HEK293T (cell line): ENCODE measurements at places on chromosomes 3 and 15.

- DNase-seq = no peak
These were observed 138.2 kb upstream of the IL12A start for GRCh38 chr3:159850481-159850880.

GRCh38 chr3:141561426-141562034 is 74.7 kb downstream of the RASA2 start:
- peak; percentile 36 for DNase-seq

GRCh38 chr3:195549931-195550519 is 6.9 kb upstream of the PPP1R2 start:
- no peak for DNase-seq

GRCh38 chr3:17745301-17745700 is 2.9 kb upstream of the TBC1D5 start:
- no peak for DNase-seq

DNA sequence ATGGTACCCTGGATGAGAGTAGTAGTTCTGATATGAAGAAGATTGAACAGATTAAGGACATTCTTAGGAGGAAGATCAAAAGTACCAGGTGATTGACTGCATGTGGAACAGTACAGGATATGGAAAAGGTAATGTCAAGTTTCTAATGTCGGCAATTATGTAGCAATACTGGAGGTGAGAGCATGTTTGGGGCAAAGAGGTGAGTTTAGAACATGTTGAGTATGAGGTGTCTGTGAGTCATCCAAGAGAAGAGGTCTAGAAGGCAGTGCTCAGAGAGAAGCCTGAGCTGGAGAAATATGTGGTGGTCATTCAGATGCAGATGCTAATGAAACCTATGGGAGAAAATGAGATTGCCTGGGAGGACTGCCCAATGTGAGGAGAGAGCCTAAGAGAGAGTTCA is 305.6 kb downstream of the ZBTB20 start:
- DNase-seq = no peak

DNA sequence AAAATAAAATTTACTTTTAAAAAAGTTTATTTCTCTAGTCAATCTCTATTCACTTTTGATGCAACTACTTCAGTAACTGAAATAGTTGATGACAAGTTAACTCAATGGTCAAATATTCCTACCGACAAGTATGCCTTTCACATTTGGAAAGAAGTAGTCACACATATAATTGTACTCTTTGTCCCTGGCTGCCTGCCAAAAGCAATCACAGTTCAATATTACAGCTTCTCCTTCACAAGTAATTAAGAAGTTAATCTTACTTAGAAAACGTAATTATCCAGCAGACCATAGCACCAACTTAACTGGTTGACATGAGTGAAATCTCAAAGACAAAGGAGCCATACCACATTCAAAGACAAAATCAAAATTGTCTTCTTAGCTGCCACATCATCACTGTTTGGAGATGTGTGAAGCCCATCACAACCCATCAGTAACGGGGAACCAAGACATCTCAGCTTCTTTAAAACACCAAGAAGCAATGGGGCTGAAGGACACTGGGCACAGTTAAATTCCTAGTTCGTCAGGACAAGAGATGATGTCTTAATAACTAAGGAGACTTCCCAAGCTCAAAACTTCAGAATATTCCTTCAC is 86.1 kb downstream of the PLCH1 start:
- no peak for DNase-seq

DNA sequence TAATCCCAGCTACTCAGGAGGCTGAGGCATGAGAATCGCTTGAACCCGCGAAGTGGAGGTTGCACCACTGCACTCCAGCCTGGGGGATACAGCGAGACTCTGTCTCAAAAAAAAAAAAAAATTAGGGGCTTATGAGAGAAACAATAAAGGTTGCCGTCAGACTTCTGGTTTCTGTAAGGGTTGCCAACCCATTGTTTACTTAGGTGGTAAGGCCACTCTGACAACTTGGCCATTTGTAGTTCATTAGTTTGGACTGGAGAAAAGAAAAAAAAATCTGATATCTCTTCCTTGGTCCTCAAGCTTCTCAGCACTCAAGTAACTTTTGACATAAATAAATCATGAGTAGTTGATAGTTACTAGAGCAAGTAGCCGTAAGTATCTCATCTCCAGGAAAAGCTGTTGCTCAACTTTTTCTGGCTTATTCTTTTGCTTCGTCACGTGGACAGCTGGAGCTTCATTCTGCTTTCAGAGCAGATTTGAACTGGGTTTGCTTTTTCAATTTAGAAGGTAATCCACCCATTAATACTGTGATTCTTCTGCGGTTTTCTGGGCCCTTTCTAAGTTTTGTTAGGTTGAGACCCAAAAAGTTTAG is 9.4 kb downstream of the SNX1 start:
- DNase-seq = no peak

GRCh38 chr3:21704796-21705195 is 46.2 kb downstream of the ZNF385D start:
- no peak for DNase-seq

DNA sequence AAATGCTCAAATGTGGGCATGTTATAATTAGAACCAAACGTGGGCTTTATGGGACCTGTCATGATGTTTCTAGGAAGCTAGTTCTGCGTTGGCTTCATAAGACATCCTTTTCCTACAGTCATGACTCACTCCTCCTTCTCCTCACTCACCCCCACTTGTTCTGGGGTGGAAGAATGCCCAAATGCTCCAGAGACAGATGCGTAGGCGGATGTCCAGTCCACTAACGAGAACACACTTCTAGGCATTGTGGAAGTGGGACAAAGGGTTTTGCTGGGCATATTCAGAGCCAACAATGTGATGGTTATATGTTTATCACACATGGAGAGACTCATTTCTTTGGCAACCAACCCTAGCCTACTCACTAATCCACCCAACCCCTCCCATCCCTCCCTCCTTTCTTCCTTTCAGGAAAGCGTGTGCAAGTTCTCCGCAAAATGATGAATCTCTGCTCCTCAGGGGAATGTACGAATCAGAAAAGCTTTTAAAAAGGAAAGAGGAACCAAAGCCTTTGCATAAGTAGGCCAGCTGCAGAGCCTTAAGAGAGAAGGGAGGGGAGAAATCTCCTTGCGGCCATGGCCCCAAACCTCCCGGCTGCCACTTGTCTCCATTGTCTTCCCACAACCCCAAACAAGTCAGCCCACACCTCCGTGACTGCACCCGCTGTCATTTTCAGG is 123.0 kb upstream of the SPRED1 start:
- no peak for DNase-seq

DNA sequence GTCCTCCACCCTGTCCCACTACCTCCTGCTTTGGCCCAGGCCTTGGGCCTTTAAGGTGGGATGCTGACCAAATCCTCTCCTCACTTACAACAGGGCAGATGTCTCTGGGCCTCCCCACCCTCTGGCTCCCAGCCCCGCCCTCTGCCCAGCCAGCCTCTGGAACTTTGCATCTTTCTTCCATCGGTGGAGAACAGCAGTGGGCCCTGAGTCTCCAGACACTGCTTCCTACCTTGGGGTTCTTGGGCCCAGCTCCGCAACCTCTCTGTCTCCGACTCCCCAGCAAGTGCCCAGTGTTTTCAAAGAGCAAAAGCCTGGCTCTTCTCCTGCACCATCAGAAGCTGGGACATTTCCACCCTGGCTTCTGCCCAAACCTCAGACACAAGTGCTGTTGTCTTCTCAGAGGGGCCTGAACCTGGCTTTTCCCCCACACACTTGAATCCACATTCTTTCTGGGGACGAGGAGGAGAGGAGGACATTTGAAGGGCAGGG is 33.1 kb downstream of the MRAS start:
- DNase-seq = no peak

GRCh38 chr3:141938011-141938500 is 61.6 kb downstream of the ATP1B3 start:
- DNase-seq = no peak

- DNase-seq = no peak
These were observed 11.5 kb downstream of the UBP1 start for GRCh38 chr3:33428734-33429133.

DNA sequence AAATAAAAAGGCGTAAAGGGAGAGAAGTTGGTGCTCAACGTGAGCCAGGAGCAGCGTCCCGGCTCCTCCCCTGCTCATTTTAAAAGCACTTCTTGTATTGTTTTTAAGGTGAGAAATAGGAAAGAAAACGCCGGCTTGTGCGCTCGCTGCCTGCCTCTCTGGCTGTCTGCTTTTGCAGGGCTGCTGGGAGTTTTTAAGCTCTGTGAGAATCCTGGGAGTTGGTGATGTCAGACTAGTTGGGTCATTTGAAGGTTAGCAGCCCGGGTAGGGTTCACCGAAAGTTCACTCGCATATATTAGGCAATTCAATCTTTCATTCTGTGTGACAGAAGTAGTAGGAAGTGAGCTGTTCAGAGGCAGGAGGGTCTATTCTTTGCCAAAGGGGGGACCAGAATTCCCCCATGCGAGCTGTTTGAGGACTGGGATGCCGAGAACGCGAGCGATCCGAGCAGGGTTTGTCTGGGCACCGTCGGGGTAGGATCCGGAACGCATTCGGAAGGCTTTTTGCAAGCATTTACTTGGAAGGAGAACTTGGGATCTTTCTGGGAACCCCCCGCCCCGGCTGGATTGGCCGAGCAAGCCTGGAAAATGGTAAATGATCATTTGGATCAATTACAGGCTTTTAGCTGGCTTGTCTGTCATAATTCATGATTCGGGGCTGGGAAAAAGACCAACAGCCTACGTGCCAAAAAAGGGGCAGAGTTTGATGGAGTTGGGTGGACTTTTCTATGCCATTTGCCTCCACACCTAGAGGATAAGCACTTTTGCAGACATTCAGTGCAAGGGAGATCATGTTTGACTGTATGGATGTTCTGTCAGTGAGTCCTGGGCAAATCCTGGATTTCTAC is at the start of gene RARB:
Gene RARB, plus strand, starts transcription at position 322 of the 847 bp plus-strand sequence. Its CDS starts 469 bp downstream, at position 791.
- DNase-seq = peak; percentile 83

DNA sequence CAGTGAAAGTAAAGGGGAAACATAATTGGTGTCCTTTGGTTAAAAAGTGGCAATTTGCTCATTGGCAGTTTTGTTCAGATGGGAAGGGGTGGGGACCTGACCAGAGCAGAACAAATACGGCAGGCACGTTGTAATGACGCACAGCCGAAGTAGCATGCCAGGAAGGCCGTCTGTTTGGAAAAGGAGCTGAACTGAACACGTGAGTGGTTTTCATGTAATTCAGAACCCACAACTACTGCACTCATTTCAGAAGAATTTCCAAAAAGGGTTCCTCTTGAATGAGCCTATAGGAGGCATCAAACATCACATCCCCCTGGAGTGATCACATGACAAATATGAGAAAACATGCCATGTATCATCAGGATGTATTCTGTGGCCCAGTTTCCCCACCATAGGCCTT is 42.9 kb upstream of the LMCD1 start:
- no peak for DNase-seq

GRCh38 chr15:91282486-91282885 is 182.4 kb downstream of the SV2B start:
- no peak for DNase-seq

DNA sequence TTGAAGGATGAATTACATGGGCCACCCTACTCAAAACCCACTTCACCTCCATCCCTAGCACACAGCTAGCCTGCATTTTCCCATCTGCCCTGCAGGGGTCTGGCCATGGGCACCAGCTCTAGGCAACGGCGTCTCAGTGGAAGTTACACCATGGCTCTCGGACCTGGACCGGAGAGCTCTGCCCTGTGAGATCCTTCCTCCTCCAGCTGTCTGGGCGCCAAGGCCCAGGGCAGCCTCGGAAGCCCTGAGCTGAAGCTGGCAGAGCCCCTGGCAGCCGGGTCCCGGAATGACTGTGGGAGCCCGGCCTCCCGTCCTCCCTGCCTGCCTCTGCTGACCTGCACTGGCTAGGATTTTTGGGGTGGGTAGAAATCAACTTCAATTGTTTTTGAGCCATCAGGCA is 98.9 kb downstream of the CHSY1 start:
- peak; percentile 71 for DNase-seq

DNA sequence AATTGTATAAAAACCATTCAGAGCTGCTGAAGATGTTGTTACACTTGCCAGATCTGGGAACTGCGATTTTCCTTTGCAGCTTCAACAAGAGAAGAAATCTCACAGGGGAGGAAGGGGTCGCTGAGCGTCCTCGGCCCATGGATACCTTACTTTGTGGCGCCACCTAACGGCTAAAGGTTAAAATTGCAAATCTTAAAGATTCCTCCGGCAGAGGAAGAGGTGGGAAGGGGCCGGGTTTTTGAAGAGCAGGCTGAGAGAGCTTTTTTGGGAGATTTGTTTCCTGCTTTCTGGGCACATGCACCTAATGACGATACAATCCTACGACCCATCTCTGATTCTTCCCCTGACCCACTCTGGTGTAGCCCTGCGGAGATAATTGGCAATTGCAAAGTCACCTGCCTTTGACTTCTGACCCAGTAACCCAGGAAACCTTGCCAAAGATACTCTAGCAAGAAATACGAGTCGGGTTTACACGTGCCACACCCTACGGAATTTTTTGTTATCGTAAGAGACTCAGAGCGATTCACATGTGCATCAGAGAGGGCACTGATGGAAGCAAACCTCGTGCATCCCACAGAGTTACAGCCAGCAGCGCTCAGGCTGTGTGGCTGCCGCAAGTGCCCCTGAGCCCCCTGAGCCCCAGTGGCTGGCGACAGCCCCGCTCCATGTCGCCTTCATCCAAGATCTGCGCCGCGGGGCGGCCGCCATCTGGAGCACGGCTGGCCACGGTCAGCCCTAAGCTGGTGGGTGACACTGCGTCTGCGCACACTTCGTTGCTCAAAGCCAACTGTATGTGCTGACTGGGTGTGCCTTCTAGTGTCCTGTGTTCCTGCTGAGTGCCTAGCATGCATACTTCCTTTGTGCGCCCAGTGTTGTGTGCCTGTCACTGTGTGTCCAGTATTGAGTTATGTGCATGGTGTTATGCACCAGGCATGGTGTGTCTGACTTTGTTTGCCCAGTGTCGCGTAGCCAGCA is 55.2 kb upstream of the CHRNA7 start:
- DNase-seq = peak; percentile 59

DNA sequence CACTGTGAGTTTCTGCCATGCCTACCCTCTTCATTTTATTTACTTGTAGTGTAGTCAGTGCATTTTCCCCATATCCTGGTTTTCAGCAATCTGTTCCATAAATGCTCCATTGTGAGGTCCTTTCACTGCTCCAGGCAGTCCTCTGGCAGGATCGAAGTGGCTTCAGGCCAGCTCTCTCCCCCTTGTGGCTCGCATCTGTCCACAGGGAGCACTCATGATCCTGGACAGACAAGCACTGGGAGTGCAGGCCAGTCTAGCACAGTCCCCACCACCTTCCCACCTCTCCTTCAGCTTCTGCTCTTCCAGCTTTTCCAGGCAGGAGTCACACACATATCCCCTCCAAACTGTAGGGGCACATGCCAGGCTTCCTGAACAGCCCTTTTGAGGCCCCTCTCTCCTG is 173.6 kb downstream of the PPM1L start:
- DNase-seq = peak; percentile 25

DNA sequence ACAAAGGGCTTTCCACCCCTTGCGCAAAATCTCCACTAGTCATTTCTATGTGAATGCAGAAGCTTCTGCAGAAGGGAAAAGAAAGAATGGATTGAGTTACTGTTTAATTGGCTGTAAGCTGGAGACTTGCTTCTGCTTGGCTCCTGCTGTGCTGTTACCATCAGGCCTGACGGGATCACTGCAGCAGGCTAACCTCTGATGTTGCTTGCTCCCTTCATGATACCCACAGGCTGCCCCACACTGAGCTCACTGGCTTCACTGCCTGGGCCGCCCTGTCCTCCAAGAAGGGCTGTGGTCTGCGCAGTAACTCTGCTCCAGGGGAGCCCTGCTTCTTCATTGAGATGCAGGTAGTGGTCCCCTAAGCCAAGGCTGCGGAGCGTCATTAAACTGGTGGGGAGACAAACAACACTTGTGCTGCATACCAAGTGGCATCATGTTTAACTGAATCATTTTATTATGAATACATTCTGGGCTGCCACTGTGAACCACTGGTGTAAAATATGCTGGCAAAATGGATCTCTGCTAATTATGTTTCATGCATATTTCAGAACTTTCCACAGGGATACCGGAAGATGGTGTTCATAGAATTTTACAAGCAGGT is 78.6 kb downstream of the WDR49 start:
- DNase-seq = peak; percentile 40
